Fibroblast of villous mesenchyme (primary cell): ENCODE measurements at places on chromosomes 2 and 18. TPM values are rescaled to one million over a fixed set of nuclear protein-coding genes. Genes with fewer than 3 reads are reported as not detected.

Gene SERPINB4
- not detected in 2 replicates for total RNA-seq

Gene ANKRD30BL
- not detected in 2 replicates for total RNA-seq

Gene CKAP2L
- 6.8 and 10.4 TPM in 2 replicates for total RNA-seq

Gene SMYD1
- total RNA-seq = under 0.01 TPM in 1 of 2 replicates, not detected in the other

Gene RFX8
- 0.97 and 1.7 TPM in 2 replicates for total RNA-seq

Gene FSHR
- not detected in 2 replicates for total RNA-seq

Gene CFAP65
- total RNA-seq = not detected in 2 replicates

Gene CYRIA
- total RNA-seq = 0.43 and 0.97 TPM in 2 replicates

Gene LRP1B
- total RNA-seq = 1.6 and 2.2 TPM in 2 replicates

Gene GNLY
- not detected in 2 replicates for total RNA-seq

Gene TSGA10
- total RNA-seq = 1.9 and 3.0 TPM in 2 replicates

Gene CRYGD
- total RNA-seq = not detected in 2 replicates

Gene CNPPD1
- total RNA-seq = 17.7 and 19.6 TPM in 2 replicates

Gene DLX2
- total RNA-seq = under 0.01 TPM in 2 replicates

Gene TMEM131
- total RNA-seq = 24.5 and 43.6 TPM in 2 replicates

Gene DPP4
- 58.6 and 130 TPM in 2 replicates for total RNA-seq

Gene SDC1
- total RNA-seq = 68.0 and 110 TPM in 2 replicates

Gene UGT1A5
- total RNA-seq = not detected in 2 replicates

Gene IGFBP5
- total RNA-seq = 644 and 754 TPM in 2 replicates

Gene MEP1B
- under 0.01 and 0.64 TPM in 2 replicates for total RNA-seq

Gene ASB1
- 21.2 and 23.2 TPM in 2 replicates for total RNA-seq

Gene ALLC
- total RNA-seq = under 0.01 TPM in 1 of 2 replicates, not detected in the other

Gene TOGARAM2
- total RNA-seq = under 0.01 and 0.43 TPM in 2 replicates

Gene SCN9A
- total RNA-seq = 43.5 and 72.1 TPM in 2 replicates

Gene PTPRM
- 48.6 and 56.1 TPM in 2 replicates for total RNA-seq

Gene GCG
- total RNA-seq = not detected in 2 replicates

Gene PPP4R1
- 99.2 and 136 TPM in 2 replicates for total RNA-seq

Gene TRIM43
- under 0.01 TPM in 1 of 2 replicates, not detected in the other for total RNA-seq

Gene LHCGR
- total RNA-seq = under 0.01 TPM in 1 of 2 replicates, not detected in the other

Gene EML6
- total RNA-seq = 0.32 and 1.3 TPM in 2 replicates

Gene ABCA12
- total RNA-seq = under 0.01 TPM in 1 of 2 replicates, not detected in the other

Gene MC2R
- not detected in 2 replicates for total RNA-seq

Gene KYNU
- total RNA-seq = 0.43 and 0.64 TPM in 2 replicates

Gene MC4R
- not detected in 2 replicates for total RNA-seq

Gene VWA3B
- not detected in 2 replicates for total RNA-seq

Gene MYCN
- under 0.01 and 0.32 TPM in 2 replicates for total RNA-seq

Gene RAX
- not detected in 2 replicates for total RNA-seq

Gene TANC1
- 49.9 and 74.7 TPM in 2 replicates for total RNA-seq

Gene SNRNP27
- total RNA-seq = 35.8 and 44.9 TPM in 2 replicates

Gene RAB6C
- total RNA-seq = under 0.01 TPM in 1 of 2 replicates, not detected in the other
